Fibroblast of lung (primary cell): ENCODE measurements at places on chromosomes 7 and 10.

- DNase-seq = peak; percentile 48
These were observed 1046.9 kb downstream of the TYW1 start for GRCh38 chr7:68043546-68043945.

DNA sequence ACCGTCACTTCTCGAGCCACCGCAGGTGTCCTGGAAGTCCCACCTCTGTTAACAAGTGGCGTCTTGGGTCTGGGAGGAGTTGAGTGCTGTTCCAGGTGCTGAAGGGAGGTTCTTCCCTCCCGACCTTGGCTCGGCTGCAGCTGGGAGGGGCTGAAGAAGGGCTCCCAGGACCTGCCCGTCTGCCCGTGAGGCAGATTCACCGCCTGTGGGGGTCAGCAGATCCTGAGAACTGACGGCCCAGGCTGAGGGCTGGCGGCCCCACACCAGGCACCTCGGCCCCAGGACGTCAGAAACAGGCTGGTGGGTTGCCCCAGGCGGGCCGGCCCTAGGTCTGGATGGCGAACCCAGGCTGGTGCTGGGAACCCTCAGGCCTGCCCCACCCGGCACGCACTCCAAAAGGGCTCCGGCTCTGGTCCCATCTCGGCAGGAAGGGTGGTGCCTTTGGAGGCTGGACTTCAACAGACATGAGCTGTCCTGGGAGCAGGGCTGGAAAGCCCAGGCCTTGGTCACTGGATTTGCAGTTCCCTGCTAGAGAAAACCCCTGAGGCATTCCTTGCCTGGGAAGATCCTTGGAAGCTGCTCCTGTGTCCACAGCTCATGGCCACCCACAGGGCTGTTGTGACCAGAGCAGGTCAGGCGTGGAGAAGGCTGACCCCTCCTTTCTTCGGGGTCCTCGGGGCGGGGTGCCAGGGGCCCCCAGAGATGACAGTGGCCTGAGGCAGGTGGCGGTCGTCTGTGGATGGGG is 42.6 kb upstream of the CFAP46 start:
- DNase-seq = no peak

- no peak for DNase-seq
These were observed 69.7 kb downstream of the GSAP start for GRCh38 chr7:77346441-77346840.

DNA sequence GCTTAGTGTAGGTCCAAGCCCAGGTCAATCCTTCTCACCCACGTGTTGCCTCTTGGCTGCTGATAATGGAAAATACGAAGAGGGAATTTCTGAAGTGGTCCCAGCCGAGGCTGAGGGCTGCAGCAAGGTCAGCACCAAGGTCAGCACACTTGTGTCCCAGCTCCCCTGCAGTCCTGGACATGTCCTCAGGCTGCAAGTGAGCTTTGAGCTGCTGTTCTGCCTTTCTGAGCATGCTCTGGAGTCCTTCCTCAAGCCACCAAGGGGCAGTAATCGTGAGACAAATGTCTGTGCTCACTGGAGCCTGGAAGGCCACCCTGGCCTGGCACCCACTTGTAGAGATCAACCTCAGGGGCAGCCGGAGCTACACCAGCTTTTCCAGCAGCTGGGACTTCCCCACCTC is 28.3 kb downstream of the DRGX start:
- no peak for DNase-seq

DNA sequence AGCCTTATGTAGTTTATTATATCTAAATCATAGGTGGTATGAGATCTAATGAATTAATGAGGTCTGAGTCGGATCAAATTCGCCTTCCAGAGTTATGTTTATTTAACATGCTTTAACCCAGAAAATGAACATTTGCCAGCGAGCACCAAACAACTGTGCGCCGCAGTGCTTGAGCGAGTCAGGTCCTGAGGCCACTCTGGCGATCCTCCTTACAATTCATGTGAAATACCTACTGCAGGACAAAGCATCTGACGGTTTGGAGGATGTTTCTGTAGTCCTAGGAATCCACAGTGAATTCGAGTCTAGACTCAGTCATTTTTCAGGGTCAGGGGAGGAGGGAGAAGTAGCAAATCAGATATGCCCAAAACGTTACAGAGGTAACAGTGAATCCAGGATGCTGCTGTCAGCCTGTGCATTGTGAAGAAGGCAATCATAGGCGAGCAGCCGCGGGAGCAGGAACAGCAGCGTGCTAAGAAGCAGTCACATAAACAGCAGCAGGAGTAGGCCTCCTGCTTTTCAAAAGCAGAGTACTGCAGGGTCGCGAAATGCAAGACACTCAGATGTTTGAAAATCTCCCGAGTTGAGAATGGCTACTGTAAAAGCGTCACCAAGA is 120.2 kb downstream of the CACNB2 start:
- DNase-seq = peak; percentile 8

DNA sequence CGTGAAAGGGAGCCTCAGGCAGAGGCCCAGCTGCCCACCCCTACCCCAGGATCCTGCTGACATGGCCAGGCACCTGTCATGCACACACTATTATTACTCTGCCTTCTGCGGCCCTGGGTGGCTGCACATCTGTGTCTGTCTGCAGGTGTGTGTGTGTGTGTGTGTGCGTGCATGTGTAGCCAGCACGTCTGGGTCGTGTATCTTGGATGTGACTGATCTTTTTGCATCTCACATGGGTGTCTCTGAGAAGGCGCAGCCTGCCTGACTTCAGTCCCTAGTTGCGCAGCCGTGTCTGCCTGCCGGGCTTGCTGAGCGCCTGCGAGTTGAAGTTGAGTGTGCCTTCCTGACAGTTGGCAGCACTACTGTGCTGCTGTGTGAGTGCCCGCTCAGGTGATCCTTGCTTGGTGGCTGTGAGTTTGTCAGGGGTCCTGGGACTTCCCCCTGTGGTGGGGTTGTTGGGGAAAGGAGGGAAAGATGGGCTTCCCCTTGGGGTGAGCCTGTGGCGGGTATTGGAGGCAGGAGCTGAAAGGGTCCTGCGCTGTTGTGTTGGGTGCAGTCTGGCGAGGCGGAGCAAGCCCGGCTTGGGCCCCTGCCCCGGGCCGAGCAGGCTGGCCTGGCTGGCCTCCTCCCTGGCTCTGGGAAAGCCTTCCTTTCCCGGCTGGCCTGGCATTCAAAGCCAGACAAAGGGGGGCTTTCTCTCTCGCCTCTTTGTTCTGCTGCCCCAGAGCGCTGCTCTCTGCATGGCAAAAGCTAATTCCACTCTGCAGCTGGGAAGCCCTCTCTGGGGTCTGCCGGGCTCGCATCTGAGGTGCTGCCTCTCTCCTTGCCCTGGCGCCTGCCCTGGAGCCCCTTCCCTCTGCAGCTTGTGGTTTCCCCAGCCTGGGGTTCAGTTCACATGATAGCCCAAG is 4.9 kb downstream of the TRIM8 start:
- no peak for DNase-seq

- no peak for DNase-seq
These were observed 313.7 kb upstream of the KMT2E start for GRCh38 chr7:104700336-104700735.

GRCh38 chr7:112201411-112201810 is 4.8 kb downstream of the DOCK4 start:
- DNase-seq = peak; percentile 87

DNA sequence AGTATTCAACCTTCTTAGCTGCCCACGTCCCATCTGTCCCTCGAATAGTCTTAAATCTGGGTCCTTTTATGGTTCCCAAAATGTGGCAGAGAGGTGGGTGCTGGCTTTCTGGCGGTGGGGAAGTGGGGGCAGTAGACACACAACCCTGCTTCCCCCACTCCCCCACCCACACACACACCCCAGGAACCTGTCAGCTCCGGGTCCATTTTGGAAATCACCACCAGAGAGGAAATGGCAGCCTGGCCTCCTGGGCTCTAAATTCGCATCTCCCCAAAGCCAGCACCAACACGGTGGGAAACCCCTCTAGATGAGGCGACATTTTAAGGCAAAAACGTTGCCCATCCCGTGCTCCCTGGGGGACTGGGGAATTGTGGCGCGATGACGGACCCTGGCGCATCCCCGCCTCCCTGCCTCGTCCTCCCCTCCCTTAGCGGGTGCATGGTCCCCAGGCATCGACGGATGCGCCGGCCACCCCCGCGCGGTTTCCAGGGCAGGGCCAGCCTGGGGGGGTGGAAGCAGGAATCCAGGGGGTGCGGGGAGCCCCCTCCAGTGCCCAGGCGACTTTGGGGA is 702 bp downstream of the TMEM130 start:
- no peak for DNase-seq

DNA sequence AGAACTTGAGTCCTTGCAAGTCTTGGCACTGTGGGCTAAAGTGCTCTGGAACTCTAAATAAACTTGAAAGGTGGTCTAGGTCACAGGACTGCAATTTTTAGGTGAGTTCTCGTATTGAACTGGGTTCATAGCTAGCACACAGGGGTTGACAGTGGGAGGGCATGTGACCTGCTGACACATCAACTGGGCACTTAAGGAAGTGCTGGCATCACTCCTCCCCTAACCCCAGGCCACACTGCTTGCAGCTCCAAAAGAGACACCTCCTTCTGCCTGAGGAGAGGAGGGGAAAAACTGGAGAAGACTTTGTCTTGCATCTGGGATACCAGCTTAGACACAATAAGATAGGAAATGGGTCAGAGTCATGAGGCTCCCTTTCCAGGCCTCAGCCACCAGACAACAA is 38.0 kb upstream of the AASS start:
- DNase-seq = no peak

- no peak for DNase-seq
These were observed 33.9 kb downstream of the DNAJC1 start for GRCh38 chr10:21969326-21970287.
